ENCODE measurements at places on chromosomes 4 and X. TPM values are rescaled to one million over a fixed set of nuclear protein-coding genes. Genes with fewer than 3 reads are reported as not detected.

The DMRTC1 gene
- not detected for total RNA-seq

The CLGN gene
- total RNA-seq, result 4.2 TPM

The TLR2 gene
- total RNA-seq, result 0.16 TPM

The TMSB15A gene
- total RNA-seq, result 0.73 TPM

The CPLX1 gene
- 0.62 TPM for total RNA-seq

The GPR173 gene
- not detected for total RNA-seq

The RAB41 gene
- total RNA-seq, result not detected

The EVC2 gene
- total RNA-seq, result 2.7 TPM

The RS1 gene
- not detected for total RNA-seq

The SCRG1 gene
- not detected for total RNA-seq
